GM12878 (cell line): ENCODE measurements at places on chromosomes 5 and 9. TPM values are rescaled to one million over a fixed set of nuclear protein-coding genes. Genes with fewer than 3 reads are reported as not detected.

The MAMDC4 gene
- 1.3 and 2.0 TPM in 2 replicates for polyA plus RNA-seq

The PRKACG gene
- not detected in 2 replicates for polyA plus RNA-seq

The NIPBL gene
- 18.2 and 19.7 TPM in 2 replicates for polyA plus RNA-seq

The HMMR gene
- 117 and 120 TPM in 2 replicates for polyA plus RNA-seq

The OGN gene
- polyA plus RNA-seq = 1.8 and 2.5 TPM in 2 replicates

The CCL27 gene
- 0.20 TPM in 1 of 2 replicates, not detected in the other for polyA plus RNA-seq

The IRGM gene
- polyA plus RNA-seq = not detected in 2 replicates

The GFPT2 gene
- 0.06 TPM in 1 of 2 replicates, not detected in the other for polyA plus RNA-seq

The MED27 gene
- 49.1 and 50.1 TPM in 2 replicates for polyA plus RNA-seq

DNA sequence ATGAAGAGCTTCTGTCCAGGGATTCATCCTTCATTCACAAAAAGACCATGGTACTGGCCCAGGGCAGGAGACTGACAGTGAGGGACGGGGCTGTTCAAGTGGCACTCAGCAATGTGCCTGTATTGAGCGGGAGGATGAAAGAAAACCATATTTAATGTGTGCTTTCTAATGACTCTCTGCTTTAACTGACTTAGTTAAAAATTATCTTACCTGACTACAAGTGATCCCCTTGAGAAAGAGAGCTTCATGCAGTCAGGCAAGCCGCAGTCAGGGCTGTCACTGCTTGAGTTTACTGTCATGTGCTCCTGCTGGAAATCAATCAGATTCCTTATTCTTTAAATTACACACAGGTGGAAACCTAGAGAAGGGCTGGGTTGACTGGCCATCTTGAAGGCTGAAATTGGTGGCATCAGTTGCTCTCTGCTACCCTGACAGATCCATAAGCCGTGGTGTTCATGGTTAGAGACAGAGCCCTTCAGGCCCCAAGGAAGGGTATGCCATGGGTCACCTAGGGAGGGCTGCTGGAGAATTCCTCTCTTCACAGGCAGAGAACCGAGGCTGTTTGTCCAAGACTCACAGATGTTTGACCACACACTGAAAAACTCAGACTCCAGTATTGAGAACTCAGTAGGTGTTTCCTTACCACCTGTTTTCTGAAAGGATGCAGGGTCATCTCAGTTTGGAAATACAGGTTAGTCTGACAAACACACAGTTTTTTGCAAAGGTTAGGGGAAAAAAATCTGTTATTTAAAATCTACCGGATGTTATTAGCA is 70.9 kb downstream of the TRIO start:
- no peaks in the 10 kb centered on the region for H3K36me3 ChIP-seq
- peaks cover 80% of the 10 kb centered on the region for H3K4me1 ChIP-seq
- DNase-seq = no peak

DNA sequence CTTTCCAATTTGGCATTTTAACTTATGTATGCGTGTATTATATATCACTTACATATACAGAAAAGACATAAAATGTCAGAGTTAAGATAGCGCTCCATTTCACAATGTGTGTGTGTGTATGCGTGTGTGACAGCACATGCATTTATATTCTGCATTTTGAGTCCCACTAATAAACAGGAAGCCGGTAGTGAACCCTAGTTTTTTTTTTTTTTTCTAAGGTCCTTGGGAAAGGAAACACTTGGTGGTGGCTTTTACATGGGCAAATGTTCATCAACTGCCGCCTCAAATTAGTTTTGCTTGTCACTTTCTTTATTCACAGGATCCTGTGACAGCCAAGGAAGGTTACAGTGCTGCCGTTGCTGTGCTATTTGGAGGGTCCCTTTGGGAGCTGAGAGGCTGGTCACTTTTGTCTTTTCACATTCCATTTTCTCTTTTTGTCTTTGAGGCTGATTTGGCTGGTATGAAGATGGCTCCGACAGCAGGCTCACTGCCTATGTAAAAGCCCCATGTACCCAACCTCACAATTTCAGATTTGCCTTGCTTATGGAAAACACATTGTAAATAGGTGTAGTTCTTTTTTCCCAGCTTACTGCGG is 298.9 kb downstream of the CSNK1G3 start:
- DNase-seq = no peak
- no peaks in the 10 kb centered on the region for H3K36me3 ChIP-seq
- H3K4me1 ChIP-seq = no peaks in the 10 kb centered on the region
- no peaks in the 10 kb centered on the region for H3K27me3 ChIP-seq

GRCh38 chr5:36720688-36721087 is 114.3 kb downstream of the SLC1A3 start:
- H3K27ac ChIP-seq = peak overlapping the region; percentile 96
- peak overlapping the region; percentile 60; the same call in 1 of the 2 replicates for H3K4me3 ChIP-seq
- H3K36me3 ChIP-seq = no peaks in the 10 kb centered on the region

DNA sequence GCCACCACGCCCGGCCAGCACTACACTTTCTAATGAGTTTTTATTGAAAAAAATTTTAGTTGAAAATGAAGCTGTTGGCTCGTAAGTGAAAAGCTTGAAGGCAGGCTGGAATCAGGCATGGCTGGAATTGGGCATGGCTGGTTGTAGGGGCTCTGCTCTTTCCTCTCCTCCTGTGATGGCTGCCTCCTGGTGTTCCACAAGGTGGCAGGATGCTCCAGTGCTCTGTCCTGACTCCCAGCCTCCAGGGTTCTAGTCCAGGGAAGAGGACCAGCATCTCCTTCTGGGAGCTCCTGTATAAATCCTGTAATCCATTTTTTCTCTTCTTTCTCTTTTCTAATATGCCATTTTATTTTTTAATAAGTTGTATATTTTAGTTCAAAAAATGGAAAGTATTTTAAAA is 57.2 kb upstream of the DHFR start:
- DNase-seq = no peak
- H3K27ac ChIP-seq = no peak overlapping the region

DNA sequence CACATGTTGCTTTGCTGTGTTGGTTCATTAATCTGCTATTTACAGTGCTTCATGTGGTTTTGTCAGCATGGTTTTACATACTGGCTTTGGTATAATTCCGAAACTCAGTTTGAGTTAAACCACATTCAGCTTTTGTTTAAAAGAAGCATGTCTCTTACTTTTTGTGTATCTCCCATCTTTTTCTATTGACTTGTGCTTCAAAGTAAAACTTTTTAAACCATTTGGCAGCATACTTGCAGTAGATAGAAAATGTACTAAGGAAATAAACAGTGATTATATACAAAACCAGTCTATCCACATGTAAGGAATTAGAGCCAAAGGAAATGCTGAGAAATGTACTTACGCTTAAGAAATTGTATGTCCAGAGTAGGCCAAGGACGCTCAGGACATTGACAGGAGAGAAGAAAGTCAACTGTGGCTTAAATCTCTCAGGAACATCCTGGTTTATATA is 286.9 kb downstream of the ARHGEF28 start:
- DNase-seq = peak; percentile 38
- no peaks in the 10 kb centered on the region for H3K36me3 ChIP-seq
- H3K27me3 ChIP-seq = no peaks in the 10 kb centered on the region
- H3K4me1 ChIP-seq = peaks cover 2% of the 10 kb centered on the region; the same call in 1 of the 2 replicates
- H3K4me3 ChIP-seq = no peak overlapping the region

DNA sequence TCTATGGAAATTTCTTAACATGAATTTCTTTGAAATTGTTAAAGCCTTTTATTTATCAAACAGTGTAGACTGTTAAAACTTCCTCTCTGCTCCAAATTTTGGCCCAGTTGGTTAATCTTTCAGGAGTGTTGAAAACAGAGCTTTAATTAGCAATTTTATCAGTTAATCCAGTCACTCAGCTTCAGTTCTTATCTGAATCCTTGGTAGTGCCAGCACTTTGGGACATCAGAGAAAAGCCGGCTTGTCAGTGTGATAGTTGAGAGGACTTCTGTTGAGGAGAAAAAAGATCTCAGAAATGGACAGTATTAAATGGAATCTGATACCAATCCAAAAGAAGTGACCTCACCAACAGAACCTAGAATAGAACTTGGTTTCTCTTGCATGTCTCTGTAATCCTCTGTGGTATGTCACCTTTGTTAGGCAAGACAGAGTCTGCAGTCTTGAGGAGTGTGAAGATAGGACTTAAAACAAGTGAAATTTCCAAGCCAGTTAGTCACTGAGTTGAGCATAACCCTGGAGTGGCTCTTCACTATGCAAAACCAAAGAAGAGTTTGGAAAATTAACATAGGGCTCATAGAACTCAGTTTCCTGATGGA is 251.8 kb downstream of the NNT start:
- no peak for DNase-seq
- no peak overlapping the region for H3K27ac ChIP-seq
- no peaks in the 10 kb centered on the region for H3K4me1 ChIP-seq
- no peak overlapping the region for H3K4me3 ChIP-seq
- H3K27me3 ChIP-seq = no peaks in the 10 kb centered on the region

DNA sequence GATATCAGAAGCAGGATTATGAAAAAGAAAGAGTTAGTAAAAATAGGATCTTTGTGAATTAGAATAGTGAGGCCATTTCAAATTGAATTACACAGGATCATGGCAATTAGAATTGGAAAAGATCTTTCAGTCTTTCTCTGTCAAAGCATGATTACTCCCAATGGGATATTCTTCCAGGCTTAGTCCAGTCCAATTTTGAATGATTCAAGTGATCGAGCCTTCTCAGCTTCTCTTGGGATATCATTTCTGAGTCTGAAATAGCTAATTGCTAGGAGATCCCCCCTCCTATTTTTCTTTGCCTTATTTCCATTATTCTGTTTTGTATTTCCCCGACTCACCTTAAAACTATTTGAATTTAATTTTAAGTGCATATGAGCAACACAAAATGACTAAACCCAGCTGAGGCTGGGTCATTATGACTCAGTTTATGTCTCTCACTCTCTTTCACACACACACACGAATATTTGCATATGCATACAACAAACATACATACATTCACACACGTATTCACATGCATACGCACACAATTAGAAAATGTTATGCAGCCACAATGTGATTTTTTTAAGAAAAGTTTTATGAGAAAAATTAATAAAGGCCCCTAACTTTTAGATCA is 34.8 kb upstream of the EFNA5 start:
- no peak overlapping the region for H3K27ac ChIP-seq
- H3K4me1 ChIP-seq = no peaks in the 10 kb centered on the region
- DNase-seq = no peak
- H3K27me3 ChIP-seq = no peaks in the 10 kb centered on the region
- H3K36me3 ChIP-seq = no peaks in the 10 kb centered on the region
- H3K4me3 ChIP-seq = no peak overlapping the region

DNA sequence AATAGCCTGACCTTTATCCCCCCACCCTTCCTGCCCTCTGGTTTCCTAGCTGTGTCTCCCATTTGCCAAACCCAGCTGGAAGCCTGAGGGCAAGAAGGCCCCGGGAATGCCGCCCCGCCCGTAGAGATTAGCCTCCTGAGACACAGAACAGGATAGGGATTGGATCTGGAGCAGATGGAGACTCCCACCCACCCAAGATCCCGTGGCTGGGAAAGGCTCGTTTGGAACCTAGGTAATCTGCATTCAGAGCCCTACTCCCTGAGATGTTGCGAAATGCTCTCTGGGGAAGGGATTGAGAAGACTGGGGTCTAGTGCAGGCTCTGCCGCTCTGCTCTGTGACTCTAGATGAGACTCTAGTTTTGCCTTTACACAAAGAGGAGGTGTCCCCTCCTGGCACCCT is 10.9 kb downstream of the AQP3 start:
- H3K36me3 ChIP-seq = no peaks in the 10 kb centered on the region
- no peak for DNase-seq
- no peak overlapping the region for H3K27ac ChIP-seq
- H3K27me3 ChIP-seq = peaks cover 6% of the 10 kb centered on the region
- no peaks in the 10 kb centered on the region; the same call in 1 of the 2 replicates for H3K4me1 ChIP-seq
- H3K4me3 ChIP-seq = no peak overlapping the region

- H3K4me3 ChIP-seq = peak within 1 kb of the TSS; percentile 93
- H3K27ac ChIP-seq = peak within 1 kb of the TSS; percentile 75
- no peaks in the 10 kb centered on the region for H3K27me3 ChIP-seq
- peaks cover 1% of the 10 kb centered on the region for H3K36me3 ChIP-seq
- DNase-seq = no peak
- peaks cover 24% of the 10 kb centered on the region for H3K4me1 ChIP-seq
Observed at GRCh38 chr5:178232124-178232919, at the start of gene PHYKPL. Gene PHYKPL, minus strand, starts transcription at chr5:178232802. Its CDS starts 252 bp downstream, at chr5:178232550.

GRCh38 chr9:2424619-2425033 is 197.0 kb upstream of the VLDLR start:
- H3K4me1 ChIP-seq = no peaks in the 10 kb centered on the region
- no peak overlapping the region for H3K4me3 ChIP-seq
- H3K27me3 ChIP-seq = no peaks in the 10 kb centered on the region
- no peak for DNase-seq
- H3K36me3 ChIP-seq = no peaks in the 10 kb centered on the region
- H3K27ac ChIP-seq = no peak overlapping the region

DNA sequence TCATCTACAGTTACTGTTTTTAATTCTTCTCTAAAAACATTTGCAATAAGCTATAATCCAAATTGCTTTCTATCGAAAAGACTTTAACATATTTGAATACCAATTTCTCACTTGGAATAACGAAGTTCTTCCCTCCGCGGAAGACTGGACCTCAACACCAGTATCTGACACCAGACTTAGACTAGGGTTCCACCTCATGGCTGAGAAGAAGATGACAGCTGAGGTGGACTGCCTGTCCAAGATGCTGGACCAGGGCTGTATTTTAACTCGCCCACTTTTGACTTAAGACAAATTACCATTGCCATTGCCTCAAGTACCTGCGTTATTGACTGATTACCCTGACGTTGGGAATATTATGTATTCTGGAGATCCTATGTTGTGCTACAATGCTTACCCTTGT is 34.1 kb downstream of the ZMAT2 start:
- no peaks in the 10 kb centered on the region for H3K27me3 ChIP-seq
- no peak overlapping the region for H3K4me3 ChIP-seq
- no peaks in the 10 kb centered on the region for H3K4me1 ChIP-seq
- no peak overlapping the region for H3K27ac ChIP-seq

DNA sequence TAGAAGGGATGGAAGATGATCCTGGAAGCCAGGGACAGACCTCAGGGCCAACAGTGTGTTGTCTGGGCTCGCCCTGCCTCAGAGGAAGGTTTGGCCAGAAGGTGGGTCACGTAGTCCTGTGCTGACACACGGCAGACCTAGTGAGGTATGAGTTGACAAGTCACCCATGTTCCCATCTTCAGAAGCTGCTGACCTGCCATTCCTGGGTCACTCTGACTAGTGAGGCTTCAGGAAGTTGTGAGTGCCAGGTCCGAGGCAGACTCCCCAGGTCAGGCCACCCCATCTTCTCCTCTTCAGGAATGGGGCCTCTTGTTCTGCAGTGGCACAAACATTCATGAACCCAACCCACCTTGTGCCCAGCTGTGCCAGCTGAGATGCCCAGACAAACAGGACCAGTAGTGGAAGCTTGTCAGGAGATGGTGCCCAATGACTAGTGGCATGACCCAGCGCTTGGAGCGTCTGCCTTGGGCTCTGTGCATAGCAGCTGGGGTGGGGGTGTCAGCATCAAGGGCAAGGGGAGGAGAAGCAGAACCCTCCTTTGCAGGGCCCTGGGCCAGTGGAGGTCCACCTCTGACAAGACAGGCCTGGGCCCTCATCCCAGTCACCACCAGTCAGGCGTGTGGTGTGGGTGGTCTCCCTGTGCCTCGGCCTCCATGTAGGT is 16.8 kb upstream of the ANGPTL2 start:
- H3K27me3 ChIP-seq = no peaks in the 10 kb centered on the region
- H3K27ac ChIP-seq = no peak overlapping the region
- DNase-seq = no peak
- no peak overlapping the region for H3K4me3 ChIP-seq
- H3K36me3 ChIP-seq = no peaks in the 10 kb centered on the region
